ENCODE measurements at places on chromosomes 1 and 21. TPM values are rescaled to one million over a fixed set of nuclear protein-coding genes. Genes with fewer than 3 reads are reported as not detected.

Gene FCRLA
- 0.28 TPM for total RNA-seq

Gene CCDC27
- total RNA-seq = not detected

Gene SPRR2B
- not detected for total RNA-seq

Gene TMEM81
- 2.9 TPM for total RNA-seq

Gene PIGR
- total RNA-seq = 3.0 TPM

Gene COL24A1
- not detected for total RNA-seq

Measured in activated T-cell treated with anti-CD3 and anti-CD28 coated beads, Interleukin-2, amount 50 U/mL, for 4 hours (primary cell).